Endothelial cell (in vitro differentiated cells): ENCODE measurements at places on chromosomes 5 and 9. TPM values are rescaled to one million over a fixed set of nuclear protein-coding genes. Genes with fewer than 3 reads are reported as not detected.
A peak's percentile ranks its signal among the peaks of the same experiment; 100 is the strongest.

DNA sequence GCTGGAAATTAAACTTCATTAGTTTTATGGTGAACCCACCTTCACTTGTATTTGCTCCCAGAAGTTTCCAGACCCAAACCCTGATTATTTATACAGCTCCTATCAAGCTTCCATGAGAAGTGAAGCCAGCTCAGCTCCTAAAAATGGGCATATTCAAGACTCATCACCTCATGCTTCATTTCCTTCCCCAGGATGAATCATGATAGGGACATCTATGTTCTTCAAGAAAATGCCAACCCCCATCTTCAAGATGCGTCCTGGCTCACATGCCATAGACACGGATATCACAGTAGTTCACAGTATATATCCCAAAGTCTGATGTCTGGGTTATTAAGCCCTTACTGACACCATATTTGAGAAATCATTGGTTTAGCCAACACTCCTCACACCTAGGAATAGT lies 217.6 kb downstream of the NPR3 start:
- H3K36me3 ChIP-seq = no peaks in the 10 kb centered on the region
- no peaks in the 10 kb centered on the region for H3K4me1 ChIP-seq
- H3K27me3 ChIP-seq = no peaks in the 10 kb centered on the region
- no peak for DNase-seq
- H3K27ac ChIP-seq = no peak overlapping the region

DNA sequence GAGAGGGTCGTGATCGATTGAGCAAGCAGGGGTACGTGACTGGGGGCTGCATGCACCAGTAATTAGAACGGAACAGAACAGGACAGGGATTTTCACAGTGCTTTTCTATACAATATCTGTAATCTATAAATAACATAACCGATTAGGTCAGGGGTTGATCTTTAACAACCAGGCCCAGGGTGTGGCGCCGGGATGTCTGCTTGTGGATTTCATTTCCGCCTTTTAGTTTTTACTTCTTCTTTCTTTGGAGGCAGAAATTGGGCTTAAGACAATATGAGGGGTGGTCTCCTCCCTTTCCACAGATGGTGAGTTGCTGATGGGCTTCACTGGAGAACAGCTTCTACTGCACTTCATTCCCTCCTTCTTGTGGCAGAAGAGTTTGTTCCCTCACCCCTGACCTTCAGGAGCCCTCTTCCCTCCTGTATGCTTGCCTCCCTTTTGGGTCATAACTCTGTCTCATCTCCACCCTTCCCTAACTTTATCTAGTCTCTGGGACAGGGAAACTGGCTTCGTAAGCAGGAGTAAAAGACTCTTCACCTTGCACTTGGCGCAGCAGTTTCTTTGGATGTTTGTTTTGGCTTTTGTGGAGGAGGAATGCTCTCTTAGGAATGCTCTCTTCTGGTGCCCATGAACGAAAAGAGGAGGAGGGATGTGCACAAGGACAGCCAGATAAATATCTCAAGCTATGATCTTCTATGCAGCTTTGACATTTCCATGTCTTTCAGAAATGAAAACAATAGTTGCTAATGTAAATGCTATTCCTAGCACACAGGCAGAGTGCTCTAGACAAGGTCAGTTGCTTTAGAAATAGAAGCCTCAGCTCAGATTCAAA lies 139.8 kb upstream of the RPS23 start:
- DNase-seq = no peak
- H3K36me3 ChIP-seq = no peaks in the 10 kb centered on the region
- no peaks in the 10 kb centered on the region for H3K4me1 ChIP-seq
- H3K4me3 ChIP-seq = no peak overlapping the region
- H3K27me3 ChIP-seq = peaks cover 1% of the 10 kb centered on the region
- H3K27ac ChIP-seq = no peak overlapping the region

DNA sequence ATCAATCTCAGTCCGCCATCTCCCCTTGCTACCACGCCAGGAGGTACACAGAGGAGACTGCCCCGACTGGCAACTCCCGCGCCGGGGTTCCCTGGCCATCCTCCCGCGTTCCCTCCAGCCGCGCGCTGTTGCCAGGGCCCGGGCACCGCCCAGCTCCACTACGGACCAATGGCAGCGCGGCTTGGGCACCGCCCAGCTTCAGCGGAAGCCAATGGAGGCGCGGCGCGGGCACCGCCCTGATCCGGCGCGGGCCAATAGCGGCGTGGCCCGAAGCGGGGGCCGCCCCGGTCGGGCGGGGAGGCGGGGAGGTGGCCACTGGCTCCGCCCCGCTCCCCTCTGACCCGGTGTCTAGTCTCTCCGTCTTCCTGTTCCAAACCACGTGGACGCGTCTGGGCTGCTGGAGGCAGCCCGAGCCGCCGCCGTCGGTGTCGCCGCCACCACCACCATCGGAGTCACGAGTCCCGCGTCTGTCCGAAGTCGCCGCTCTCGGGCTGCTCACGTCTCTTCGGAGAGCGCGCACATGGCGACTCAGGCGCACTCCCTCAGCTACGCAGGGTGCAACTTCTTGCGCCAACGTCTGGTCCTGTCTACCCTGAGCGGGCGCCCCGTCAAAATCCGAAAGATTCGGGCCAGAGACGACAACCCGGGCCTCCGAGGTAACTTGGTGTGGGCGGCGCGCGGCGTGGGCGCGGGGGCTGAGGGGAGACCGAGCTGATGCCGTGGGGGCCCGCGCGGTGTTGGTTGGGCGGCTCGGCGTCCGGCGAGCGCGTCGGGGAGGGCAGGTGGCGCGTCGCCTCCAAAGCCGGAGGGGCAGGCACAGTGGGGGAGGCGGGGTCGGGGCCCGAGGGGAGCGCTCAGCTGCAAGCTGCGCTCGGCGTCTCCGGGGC lies at the start of gene RCL1:
Gene RCL1 (plus strand): TSS at position 373 of the 887 bp plus-strand sequence. CDS start 148 bp downstream, at position 521.
- no peaks in the 10 kb centered on the region for H3K36me3 ChIP-seq
- H3K4me3 ChIP-seq = peak within 1 kb of the TSS; percentile 94
- peak; percentile 98 for DNase-seq
- peak within 1 kb of the TSS; percentile 78 for H3K27ac ChIP-seq
- peaks cover 1% of the 10 kb centered on the region for H3K27me3 ChIP-seq
- peaks cover 11% of the 10 kb centered on the region for H3K4me1 ChIP-seq

GRCh38 chr5:167412556-167412955 lies 878.9 kb upstream of the WWC1 start:
- H3K4me1 ChIP-seq = no peaks in the 10 kb centered on the region
- DNase-seq = no peak
- H3K27me3 ChIP-seq = no peaks in the 10 kb centered on the region
- no peaks in the 10 kb centered on the region for H3K36me3 ChIP-seq

SMIM33 gene
- not detected for total RNA-seq

- peaks cover 6% of the 10 kb centered on the region for H3K4me1 ChIP-seq
- no peak overlapping the region for H3K27ac ChIP-seq
- no peaks in the 10 kb centered on the region for H3K36me3 ChIP-seq
- no peak overlapping the region for H3K4me3 ChIP-seq
Measured at GRCh38 chr5:34621277-34622097, 34.6 kb upstream of the RAI14 start.

PCDHA10 gene
- 16.9 TPM for total RNA-seq

DNA sequence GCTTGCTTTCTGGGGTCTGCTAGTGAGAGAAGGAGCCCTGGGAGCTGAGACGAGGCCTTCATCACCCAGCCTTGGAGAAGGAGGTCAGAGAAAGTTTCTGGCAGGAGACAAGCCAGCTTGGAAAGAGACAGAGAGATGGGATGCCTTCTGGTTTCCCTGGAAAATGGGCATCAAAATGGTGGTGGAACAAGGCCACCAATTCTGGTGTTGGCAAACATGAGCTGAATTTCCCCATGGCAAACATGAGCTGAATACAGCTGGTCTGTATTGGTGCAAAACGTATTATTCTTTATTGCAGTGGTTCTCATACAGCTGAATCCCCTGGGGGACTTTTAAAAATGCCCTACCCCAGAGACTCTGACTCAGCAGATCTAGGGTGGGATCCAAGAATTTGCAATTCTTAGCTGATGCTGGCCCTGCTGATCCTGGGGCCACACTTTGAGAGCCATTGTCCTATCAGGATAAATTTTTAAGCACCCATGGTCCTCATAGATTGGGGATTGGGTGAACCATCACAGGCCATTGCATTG lies 39.1 kb upstream of the S1PR3 start:
- no peaks in the 10 kb centered on the region for H3K36me3 ChIP-seq
- peaks cover 7% of the 10 kb centered on the region for H3K27me3 ChIP-seq
- H3K4me1 ChIP-seq = peaks cover 46% of the 10 kb centered on the region

- H3K4me3 ChIP-seq = no peak overlapping the region
- H3K27ac ChIP-seq = no peak overlapping the region
- no peak for DNase-seq
- peaks cover 4% of the 10 kb centered on the region for H3K4me1 ChIP-seq
Measured at GRCh38 chr5:83172655-83173054, 95.3 kb downstream of the XRCC4 start.

DNA sequence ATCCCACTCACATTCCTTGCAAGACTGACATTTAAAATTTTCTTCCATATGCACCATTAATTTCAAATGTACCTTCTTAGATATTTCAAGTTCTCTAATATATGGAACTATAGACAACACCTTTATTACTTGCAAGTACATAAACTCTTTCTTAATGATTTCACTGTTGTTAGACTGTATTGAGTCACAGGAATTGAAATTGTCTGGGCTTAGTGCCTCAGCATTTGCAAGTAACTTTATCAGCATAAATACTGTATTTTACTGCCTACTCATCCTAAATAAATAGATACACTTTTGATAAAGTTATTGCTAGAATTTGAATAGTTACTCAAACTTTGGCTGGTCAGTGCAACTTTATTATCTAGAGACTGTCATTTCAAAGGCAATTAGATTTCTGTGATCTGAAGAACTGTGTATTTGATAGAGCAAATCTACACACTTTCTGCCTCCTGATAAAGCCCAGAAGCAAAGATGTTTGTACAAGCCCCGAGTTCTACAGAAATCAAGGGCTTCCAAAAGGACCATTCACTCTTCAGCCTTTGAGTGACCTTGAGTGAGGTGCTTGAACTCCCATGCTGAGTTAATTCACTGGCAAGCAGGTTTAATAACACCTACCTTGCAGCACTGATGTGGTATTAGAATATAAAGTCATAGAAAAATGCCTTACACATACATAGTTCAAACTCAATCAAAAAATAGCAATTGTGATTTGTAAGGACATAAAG lies 91.6 kb downstream of the COX7C start:
- no peaks in the 10 kb centered on the region for H3K36me3 ChIP-seq
- no peaks in the 10 kb centered on the region for H3K4me1 ChIP-seq
- H3K4me3 ChIP-seq = no peak overlapping the region
- DNase-seq = no peak

- no peak overlapping the region for H3K27ac ChIP-seq
- DNase-seq = no peak
- H3K27me3 ChIP-seq = no peaks in the 10 kb centered on the region
- H3K4me1 ChIP-seq = peaks cover 2% of the 10 kb centered on the region
- H3K4me3 ChIP-seq = no peak overlapping the region
- H3K36me3 ChIP-seq = peaks cover 4% of the 10 kb centered on the region
Measured at GRCh38 chr5:53431665-53432064, 48.8 kb upstream of the FST start.

AQP3 gene
- total RNA-seq = 6.0 TPM

DNA sequence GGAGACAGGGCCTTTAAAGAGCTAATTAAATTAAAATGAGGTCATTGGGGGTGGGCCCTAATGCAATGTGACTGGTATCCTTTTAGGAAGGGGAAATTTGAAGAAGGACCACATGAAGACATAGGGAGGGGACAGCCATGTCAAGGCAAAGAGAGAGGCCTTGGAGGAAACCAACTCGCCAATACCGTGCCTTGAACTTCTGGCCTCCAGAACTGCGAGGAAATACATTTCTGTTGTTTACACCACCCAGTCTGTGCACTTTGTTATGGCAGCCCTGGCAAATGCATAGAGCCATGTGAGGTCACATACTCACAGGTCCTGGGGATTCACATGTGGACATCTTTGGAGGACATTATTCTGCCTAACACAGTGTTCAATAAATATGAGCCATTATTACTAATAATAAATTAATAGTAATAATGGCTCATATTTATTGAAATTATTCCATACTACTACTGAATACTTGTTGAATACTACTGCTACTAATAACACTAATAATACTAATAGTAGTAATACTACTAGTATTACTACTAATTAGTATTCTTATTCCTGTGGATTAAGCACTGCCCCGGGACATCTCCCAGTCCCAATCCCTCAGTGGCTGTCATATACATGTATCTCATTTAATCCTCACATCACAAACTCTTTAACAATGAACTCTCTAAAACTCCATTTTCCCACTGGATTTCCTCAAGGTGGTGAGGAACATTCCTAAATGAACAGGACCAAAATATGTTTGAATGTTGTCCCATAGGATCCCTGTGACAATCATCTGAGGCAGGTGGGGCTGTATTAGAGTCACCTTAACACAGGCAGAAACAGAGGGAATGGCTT lies 8.4 kb downstream of the TRAF1 start:
- peaks cover 3% of the 10 kb centered on the region for H3K27me3 ChIP-seq
- no peaks in the 10 kb centered on the region for H3K4me1 ChIP-seq
- peaks cover 3% of the 10 kb centered on the region for H3K36me3 ChIP-seq
- no peak overlapping the region for H3K4me3 ChIP-seq
- DNase-seq = no peak
- no peak overlapping the region for H3K27ac ChIP-seq
